ENCODE measurements at places on chromosomes 7 and 10.

- DNase-seq: no peak
Measured at GRCh38 chr7:131117439-131117838, 210.2 kb upstream of the MKLN1 start.

DNA sequence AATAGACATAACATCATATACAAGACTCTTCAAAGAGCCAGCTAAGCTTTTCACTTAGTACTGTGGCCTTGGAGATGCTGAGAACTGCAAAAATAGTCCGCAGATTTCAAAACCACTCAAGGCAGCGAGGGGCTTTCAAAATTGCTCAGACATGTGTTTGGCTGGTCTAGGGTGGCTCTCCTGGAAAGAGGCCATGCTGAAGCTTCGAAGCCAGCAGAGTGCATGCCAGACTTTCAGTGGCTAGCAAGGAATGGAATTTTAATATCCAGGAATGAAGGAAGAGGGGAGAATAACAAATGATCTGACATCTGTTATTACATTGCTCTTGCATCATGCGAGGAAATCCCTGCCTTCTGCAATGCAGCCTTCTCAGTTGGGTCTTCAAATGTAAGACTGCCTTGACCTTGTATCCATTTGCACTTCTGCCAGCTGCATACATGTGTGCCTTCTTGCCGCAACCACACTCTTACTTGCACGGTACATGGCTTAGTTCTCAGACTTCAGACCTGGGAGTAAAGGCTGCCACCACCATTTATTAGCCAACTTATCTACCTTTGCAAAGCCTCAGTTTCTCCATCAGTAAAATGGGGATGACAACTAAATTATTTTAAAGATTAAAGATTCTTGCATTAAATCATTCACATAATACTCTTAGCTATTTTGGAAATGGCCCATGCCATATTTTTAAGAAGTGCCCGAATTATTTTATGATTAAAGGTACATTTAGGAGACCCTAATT lies 55.9 kb downstream of the ITIH5 start:
- DNase-seq: no peak

GRCh38 chr10:86071758-86072157 lies 294.8 kb downstream of the GRID1 start:
- no peak for DNase-seq

DNA sequence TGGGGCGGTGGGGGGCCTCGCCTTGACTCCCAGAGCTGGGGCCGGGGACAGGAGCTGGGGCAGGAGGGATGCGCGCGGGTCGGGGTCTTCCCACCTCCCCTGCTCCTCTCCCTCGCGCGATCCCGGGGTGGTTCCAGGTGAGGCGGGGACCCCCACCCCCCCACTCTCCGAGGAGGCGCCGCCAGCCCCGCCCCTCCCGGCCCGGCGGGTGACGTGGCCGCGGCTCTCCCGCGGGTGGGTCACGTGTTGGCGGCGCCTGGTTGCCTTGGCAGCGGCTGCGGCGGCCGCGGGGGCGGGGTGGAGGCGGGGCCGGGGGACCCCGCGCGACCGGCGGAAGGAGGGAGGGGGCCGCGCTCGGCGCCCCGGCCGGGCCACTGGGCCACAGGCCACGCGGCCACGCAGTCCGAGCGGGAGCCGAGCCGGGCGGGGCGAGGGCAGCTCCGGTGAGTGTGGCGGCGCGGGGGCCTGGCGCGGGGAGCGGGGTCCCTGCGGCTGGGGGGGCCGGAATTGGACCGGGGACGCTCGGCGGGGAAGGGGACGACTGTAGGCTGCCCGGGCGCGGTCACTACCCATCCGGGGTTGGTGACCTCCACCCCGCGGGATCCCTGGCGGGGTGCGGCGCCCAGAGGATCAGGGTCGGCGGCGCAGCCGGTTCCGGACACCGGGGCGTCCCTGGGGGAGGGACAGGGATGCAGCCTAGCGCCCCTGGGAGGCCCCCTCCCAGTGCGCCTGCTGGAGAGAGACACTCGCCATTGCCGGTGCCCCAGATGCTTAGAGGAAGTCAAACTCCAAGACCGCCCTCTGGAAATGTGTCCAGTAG lies at the start of gene ORAI2:
TSS of gene ORAI2 (plus strand) at position 357 of the 820 bp plus-strand sequence. CDS start 5,382 bp downstream, outside the sequence.
- DNase-seq: no peak

DNA sequence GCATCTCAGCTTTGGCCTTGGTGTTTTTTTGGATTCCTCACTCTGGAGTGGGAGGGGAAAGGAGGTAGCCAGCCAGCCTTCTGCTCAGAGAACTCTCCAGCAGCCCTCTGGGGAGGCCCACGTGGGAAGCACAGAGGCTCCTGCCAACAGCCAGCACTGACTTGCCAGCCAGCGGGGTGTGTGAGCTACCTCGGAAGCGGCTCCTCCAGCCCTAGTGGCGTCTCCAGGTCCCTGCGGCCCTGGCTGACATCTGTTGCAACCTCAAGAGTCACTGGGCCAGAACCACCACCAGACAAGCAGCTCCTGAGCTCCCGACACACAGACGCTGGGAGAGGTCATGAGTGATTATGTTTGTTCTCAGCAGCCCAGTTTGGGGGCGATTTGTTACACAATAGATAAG lies 180.2 kb upstream of the FZD8 start:
- DNase-seq: peak; percentile 70

- DNase-seq: no peak
Measured at GRCh38 chr10:69139961-69140360, 16.0 kb downstream of the VPS26A start.

GRCh38 chr7:157538735-157539134 lies 201.9 kb downstream of the DNAJB6 start:
- DNase-seq: no peak

DNA sequence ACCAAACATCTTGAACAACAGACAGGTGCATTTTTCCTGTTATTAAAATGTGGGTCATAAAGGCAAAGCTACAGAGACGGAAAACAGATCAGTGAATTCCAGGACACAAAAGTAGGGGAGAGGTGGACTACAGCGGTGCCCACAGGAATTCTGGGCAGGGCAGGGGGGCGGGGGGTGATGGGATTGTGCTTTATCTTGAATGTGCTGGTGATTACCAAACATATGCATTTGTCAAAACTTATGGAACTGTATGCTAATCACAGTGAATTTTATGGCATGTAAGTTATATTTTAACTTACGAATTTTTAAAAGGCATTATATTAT lies 519.4 kb downstream of the CNTNAP2 start:
- DNase-seq: no peak

- DNase-seq: no peak
Measured at GRCh38 chr7:78260826-78261225, 462.3 kb downstream of the PHTF2 start.

DNA sequence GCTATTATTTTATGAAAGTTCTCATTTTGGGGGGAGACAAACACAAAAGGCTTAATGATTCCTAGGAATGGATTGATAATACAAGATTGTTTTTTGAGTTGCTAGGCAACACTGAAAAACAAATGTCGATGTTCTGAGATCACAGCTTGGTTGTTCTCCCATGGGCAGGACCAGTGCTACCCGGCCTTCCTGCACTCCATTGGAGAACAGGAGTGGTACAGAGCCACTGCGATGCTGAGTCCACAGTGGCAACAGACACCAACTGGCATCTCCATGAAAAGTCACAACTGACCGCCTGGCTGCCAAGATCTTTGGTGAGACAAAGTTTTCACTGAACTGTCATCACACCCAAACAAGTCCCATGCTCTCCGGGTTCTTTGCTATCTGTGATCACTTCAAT lies 68.9 kb upstream of the NMT2 start:
- no peak for DNase-seq

DNA sequence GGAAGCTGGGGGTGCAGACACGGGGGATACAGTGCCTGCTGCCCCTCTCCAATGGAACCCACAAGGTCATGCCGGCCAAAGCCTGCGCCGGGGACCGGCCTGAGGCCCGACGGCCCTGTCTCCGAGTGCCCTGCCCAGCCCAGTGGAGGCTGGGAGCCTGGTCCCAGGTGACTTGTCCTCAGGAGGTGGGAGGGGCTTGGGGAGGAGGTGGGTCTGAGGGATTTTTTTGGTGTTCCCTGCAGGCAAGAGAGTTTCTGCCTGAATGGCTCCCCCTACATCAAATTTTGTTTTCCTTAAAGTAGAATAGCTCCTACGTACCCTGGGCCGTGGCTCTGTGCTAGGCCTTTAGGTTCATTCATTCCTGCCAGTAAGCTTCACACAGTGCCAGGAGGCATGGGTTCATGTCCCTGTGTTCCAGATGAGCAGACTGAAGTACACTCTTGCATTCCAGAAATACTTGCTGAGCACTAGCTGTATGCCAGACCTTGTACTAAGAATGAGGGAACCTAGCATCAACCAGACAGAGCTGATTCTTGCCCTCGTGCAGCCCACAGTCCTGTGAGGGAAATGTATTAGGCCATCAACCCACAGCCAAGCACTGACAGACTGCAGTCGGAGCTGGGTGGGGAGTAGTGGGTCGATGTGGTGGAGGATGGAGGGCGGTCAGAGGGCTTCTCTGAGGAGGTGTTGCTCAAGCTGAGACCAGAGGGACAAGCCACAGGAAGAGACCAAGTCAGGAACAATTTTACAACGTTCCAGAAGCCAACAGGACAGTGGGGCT lies 31.1 kb downstream of the TBATA start:
- DNase-seq: no peak

- DNase-seq: no peak
Measured at GRCh38 chr10:83678850-83679249, 460.5 kb upstream of the GHITM start.

DNA sequence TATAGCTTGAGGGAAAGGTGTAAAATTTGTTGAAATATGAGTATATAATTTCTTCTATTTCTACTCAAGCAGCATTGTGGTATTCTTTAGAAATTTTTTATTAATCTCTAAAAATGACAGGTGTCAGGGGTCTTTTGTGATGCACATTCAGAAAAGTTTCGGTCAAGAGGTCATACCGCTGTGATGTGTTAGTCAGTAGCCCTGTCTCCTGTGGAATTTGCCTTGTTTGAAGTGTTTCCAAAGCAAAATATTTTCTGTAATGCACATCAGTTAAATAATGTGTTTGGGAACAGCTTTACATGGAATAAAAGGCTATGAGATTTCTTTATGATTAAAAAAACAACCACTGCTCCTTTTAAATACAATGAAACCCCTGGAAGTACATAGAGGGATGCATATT lies 35.8 kb downstream of the FOXP2 start:
- DNase-seq: no peak

DNA sequence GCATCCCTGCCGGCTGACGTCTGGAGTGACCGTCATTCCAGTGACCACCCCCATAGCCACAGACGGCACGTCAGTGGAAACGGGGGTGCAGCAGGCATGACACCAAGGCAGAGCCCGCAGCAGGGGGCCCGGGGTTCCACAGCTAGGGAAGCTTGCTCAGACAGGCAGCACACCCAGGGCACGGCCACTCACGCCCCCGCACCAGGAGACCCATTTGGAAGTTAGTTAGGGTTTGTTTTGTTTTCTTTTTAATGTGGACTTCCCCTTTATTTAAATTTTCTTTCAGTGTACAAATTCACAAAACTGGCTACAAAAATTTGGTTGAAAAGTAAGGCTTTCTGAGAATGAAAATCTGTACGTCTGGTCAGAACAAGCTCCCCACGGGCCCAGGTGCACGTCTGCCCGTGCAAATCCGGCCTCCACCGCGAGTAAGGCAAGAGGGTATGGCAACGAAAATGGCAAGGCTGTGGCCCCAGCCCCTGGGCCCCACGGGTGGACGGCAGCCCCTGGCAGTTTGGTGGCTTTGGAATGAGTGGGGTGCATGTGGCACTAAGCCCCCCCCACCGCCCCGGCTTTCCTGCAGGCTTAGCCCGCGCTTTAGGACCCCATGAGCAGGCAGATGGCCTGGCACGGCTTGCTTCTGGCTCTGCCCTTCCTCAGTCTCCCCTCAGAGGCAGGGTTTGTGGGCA lies 124.2 kb downstream of the FAM53B start:
- no peak for DNase-seq
